ENCODE measurements at places on chromosomes 7 and 10.
A peak's percentile ranks its signal among the peaks of the same experiment; 100 is the strongest.

DNA sequence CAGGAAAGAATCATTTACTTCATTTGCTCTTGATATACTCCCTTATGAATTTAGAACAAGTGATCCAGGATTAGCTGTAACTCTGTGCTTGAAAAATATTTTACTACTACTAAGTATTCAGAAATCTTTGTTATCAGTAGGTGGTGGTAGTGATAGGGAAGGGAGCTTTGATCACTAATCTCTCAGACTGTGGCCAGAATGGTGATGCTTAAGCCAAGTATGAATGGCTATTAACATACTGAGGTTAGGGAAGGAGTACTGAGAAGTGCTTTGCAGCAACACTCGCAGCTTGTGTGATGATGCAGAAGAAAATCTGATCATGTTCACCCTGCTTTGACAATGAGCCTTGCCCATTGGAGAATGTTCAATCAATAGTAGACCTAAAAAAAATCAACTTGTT is 29.3 kb downstream of the AP3M1 start:
- no peak for DNase-seq

DNA sequence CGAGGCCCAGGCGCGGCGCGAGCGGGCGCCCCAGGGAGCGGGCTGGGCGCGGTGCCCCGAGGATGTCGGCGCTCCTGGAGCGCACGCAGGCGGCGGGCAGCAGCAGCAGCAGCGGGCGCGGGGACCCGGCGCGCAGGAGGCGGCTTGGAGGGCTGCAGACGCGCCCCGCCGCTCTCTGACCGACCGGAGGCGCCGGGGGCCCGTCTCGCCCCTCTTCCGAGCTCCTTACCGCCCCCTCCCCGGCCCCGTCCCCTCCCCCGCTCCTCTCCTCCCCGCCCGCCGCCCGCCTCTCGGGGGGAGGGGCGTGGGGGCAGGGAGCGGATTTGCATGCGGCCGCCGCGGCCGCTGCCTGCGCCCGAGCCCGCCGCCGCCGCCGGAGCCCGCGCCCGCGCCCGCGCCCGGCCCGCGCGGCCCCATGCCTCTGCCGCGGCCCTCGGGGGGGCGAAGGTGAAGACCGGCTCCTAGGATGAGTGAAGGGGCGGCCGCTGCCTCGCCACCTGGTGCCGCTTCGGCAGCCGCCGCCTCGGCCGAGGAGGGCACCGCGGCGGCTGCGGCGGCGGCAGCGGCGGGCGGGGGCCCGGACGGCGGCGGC is at the start of gene NRG3:
NRG3 (plus strand) TSS at position 320 of the 592 bp plus-strand sequence.
- DNase-seq: no peak

- peak; percentile 86 for DNase-seq
Observed at GRCh38 chr10:88538048-88538447, 45.1 kb downstream of the RNLS start.

GRCh38 chr10:116260599-116260998 is 12.4 kb downstream of the GFRA1 start:
- no peak for DNase-seq

- no peak for DNase-seq
Observed at GRCh38 chr7:95687759-95688343, 84.5 kb upstream of the DYNC1I1 start.

DNA sequence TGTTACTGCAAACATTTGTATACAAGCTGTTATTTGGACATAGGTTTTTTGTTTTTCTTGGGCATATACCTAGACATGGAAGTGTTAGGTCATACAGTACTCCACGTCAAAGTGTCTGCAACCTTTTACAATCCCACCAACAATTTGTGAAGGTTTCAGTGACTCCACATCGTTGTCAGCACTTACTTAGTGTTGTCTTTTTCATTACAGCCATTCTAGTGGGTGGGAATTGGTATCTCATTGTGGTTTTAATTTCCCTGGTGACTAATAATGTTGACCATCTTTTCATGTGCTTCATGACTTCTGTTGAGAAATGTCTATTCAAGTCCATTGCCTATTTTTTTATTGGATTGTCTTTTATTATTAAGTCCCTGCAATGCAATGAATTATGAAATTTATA is 95.0 kb downstream of the UBE3C start:
- DNase-seq: no peak

DNA sequence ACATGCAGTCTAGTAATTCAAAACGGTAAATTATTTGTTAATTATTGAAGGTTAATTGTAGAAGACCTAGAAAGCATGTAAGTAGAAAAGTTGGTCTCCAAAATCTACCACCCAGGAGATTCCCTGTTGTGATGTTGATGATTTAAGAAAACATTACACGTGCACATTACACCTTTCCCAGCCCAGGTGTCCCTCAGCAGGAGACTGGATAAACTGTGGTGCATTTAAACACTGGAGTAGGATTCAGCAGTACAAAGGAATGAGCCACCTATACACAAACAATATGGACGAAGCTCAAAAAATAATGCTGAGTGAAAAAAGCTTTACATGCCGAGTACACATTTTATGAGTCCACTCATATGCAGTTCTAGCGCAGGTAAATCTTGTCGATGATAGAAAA is 109.0 kb upstream of the STARD3NL start:
- no peak for DNase-seq

DNA sequence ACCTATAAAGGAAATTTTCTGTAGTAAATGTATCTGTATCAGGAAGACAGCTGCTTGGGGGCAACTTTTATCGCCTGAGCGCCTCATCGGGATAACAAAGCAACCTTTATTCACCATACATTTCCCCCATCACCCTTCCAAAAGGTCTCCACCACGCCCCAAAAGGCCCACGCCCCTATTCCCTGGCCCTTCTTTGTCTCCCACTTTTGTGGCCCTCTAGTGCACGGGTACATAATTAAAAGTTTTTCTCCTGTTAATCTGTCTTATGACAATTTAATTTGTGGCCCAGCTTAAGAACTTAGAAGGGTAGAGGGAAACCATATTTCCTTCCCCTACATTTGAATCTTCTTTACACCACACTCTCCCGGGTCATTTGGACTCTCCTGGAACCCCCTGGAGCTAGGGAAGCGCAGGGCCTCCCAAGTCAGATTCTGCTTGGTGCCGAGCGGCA is 625 bp downstream of the RP9 start:
- DNase-seq: no peak

DNA sequence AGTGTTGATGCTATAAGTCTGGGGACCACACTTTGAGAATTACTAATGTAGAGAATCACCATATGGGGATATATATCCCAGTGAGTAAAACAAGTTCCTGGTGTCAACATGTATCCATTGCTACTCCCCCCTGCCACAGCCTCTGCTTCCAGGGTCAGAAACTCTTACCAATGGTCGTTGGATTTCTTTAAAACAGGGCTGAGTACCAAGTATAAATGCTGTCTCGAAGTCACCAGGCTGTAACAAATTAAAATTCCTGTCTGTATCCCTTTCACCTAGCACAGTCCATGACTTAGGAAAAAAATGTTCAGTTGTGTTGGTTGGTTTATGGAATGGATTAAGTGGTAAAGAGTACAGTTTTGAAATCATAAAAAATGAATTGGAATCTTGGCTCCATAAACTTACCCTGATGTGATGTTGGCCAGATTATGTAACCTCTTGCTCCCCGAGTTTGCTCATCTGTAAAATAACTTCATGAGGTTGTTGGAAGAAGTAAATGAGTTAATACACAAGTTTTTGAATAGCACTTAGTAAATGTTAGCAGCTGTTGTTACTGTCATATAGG is 364.0 kb upstream of the LRGUK start:
- DNase-seq: peak; percentile 19

DNA sequence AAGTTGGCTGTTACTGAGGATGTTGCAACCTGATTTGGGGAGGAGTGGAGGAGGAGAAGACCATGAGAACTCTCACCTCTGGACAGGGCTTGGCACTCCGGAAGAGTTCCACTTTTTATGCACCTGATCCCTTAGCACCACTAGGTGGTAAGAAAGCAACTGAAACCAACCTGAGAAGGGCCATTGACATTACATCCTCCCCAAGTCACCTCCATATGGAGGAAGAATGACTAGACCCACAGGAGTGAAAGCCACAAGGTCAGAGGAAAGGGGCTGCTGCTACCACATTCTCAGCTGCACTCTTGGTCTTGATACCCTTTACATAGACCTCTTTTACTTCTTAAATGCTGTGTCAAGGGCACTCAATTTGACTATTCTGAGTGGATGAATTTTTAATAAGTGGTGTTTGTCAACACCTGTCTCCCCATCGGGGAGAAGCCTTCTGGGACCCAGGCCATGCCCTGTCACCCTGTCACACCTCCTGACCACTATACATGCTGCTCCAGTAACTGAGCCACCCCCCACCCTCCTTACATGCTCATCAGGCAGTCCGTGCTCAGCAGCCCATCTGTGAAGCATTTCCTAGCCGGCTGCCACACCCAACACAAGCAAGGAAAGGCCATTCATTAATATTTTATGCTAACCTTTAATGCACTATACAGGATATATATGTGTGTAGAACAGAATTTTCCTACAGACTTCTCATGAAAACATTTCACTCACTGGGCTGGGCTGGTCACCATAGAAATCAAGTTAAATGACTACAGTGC is 362.9 kb downstream of the GFRA1 start:
- DNase-seq: no peak

DNA sequence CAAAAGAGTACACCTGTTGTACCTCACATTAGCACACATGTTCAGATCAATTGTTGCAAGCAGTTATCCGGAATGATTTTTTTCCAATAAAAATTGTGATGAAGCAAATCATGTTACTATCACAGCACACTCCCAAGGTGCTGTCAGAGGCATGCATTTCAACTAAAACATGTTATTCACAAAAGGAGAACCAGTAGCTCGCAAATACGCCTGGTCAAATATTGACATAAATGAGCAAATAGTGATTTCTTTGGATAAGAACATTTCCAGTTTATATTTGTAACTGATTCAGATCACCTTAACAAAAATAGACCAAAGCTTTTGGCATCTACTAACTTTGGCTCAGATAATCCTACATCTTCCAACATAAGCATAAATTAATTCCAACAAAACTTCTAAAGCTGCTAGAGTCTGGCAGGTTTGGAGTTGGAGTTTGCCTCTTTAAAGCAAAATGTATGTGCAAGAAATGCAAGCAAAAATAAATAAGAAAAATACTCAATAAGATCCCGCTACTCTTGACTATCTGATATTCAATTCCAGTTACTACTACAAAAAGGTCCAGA is 208.0 kb downstream of the SFMBT2 start:
- no peak for DNase-seq

GRCh38 chr7:98755138-98755898 is 114.5 kb downstream of the TMEM130 start:
- DNase-seq: no peak

GRCh38 chr10:412109-412508 is 276.9 kb downstream of the ZMYND11 start:
- DNase-seq: no peak

DNA sequence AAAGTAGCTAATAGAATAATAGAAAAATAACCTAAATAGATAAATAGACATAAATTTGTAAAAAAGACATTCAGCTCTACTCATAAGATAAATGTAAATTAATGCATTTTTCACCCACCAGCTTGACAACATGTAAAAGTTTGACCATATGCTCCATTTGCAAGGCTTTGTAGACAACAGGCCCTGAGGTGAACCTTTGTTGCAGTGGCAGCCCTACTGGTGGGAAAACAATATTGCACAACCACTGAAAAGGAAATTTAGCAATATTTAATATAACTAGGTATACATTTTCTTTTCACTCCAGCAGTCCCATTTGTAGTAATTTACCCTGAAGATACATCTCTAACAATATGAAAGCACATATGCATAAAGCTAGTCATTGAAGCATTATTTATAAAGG is 39.0 kb upstream of the ADRA2A start:
- DNase-seq: no peak

DNA sequence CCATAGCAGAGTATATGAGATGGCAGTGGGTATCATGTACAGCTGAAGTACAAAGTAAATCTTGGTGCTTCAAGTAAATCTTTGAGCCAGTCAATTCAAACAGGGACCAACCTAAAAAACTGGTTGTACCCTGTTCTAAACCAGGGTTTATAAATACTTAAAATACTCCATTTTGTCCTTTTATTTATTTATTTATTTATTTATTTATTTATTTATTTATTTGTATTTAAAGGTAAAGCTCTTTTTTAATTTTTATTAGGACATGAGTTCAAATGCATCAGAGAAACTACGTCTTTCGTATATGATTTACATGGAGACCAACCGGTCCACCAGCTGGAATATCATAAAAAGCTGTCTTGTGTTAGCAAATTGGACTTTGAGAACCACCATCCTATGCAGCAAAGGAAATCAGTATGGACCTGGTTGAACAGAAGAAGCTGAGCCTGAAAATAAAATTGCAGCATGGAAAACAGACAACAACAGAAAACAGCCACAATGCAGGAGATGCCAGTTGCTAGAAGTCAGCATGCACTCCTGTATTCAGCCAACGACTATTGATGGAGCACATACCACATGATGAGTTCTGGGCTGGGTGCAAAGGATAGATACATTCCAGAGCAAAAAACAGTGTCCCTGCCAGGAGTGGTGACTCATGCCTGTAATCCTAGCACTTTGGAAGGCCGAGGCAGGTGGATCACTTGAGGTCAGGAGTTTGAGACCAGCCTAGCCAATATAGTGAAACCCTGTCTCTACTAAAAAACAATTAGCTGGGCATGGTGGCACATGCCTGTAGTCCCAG is 60.0 kb downstream of the PLXNA4 start:
- peak; percentile 50 for DNase-seq

DNA sequence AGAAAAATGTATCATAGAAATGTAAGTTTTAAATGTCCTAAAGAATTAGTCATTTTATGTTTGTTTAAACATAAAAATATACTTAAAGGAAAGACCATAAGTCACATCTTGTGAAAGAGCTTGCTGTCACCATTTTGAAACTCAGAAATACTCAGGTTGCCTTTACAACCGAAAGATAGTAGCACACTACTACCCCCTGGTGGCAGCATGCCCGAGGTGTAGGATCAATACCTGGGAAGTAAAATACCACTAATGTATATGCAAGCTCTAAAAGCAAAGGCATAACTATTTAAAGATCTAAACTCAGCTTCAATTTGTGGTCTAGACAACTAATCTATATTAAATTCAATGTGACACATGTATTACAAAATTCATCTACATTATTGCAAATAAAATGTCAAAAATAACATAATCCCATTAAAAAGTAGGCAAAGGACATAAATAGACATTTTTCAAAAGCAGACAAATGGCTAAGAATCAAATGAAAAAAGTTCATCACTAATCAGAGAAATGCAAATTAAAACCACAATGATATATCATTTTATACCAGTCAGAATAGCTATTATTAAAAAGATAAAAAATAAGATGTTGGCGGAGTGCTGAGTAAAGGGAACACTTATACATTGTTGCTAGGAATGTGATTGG is 47.7 kb upstream of the FGL2 start:
- no peak for DNase-seq

DNA sequence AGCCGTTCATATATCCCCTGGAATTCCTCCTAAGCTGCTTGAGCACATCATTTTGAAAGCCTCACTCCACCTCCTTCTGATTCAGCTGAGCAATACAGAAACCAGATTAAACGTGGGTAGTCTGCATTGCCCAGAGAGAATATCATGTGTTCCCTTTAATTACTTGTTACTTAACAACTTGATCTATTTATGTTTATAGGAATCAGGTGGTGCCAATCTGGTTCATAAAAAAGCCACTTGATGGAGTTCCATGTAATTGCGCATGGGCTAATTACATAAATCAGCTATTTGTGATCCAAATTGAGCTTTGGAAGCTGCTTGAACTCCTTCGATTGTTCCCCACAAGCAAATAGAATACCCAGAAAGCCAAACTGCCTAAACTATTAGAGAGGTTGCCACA is 114.7 kb upstream of the ADCY1 start:
- DNase-seq: no peak
